ENCODE measurements at places on chromosomes 7 and 10.

- DNase-seq: no peak
Measured at GRCh38 chr7:132592231-132592920, 16.1 kb upstream of the PLXNA4 start.

DNA sequence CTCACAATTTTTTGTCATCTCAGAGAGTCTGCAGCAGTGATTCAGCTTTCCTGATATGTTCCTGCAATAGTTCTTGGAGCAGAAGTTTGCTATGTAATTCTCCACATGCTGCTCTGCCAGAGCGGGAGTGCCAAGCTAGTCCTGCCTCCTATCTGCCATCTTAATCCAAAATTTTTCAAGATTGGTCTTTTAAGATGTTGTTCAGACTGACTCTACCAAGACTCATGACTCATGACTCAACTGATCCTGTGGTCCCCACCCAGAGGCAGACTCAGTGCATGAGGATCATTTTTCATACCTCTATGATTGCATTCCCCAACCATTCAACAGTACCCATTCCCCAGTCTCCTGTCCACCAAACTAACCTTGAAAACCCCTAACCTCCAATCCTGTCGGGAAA lies 470.8 kb downstream of the INHBA start:
- DNase-seq: no peak

GRCh38 chr7:155355176-155355575 lies 57.5 kb downstream of the INSIG1 start:
- no peak for DNase-seq

GRCh38 chr10:33179067-33179466 lies 155.4 kb downstream of the NRP1 start:
- DNase-seq: no peak

GRCh38 chr7:150781103-150781502 lies 19.1 kb downstream of the TMEM176B start:
- no peak for DNase-seq

GRCh38 chr10:85789982-85790789 lies 576.4 kb downstream of the GRID1 start:
- DNase-seq: no peak

DNA sequence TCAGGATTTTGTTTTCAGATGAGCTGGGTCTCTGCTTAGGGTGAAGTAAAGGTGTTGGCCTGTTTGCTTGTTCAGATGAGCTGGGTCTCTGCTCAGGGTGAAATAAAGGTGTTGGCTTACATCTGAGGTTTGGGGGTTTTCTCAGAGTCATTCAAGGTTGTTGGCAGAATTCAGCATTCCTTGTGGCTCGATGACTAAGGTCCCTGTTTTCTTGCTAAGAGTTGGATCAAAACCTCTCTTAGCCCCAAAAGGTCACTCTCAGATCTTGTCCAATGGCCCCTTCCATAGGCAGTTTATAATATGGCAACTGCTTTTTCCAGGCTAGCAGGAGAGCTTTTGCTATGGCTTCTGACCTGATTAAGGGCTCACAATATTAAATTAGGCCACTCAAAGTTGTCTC lies 106.6 kb downstream of the ADAM22 start:
- DNase-seq: no peak

- DNase-seq: no peak
Measured at GRCh38 chr10:112826018-112826697, 123.9 kb upstream of the TCF7L2 start.

DNA sequence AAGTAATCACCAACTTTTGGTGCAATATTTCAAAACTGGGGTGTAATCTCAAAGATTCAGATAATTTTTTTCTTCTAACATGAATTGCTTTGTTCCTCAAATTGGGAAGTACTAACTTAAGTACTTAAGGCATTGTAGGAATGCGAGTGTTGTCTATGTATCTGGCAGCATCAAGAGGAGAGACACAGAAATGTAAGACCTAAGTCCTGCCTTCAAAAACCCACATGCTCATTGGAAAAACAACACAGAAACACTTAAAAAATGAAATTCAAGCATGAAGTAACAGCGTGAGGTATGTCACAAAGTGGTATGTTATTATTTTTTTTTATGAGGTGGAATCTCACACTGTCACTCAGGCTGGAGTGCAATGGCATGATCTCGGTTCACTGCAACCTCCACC lies 288.5 kb downstream of the ZEB1 start:
- DNase-seq: no peak

DNA sequence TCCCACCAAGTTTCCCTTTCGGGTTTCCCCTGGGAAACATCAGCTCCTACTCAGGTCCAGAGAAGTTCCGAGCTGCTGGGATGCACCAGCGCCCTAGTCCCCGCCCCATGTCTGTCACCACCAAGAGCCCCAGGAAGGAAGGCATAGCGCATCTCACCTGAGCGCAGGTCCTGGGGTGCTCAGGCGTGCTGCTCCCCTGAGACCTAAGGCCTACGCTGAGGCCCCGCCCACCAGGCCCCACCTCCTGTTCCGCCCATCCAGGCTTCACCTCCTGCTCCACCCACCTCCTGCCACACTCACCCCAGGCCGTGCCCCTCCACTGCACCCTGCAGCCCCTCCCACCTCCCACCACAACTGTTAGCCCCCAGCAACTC lies 1.2 kb upstream of the TFR2 start:
- DNase-seq: no peak

GRCh38 chr7:26155531-26156375 lies 3.8 kb downstream of the NFE2L3 start:
- no peak for DNase-seq

GRCh38 chr10:102595293-102595692 lies 49.0 kb upstream of the TRIM8 start:
- no peak for DNase-seq

DNA sequence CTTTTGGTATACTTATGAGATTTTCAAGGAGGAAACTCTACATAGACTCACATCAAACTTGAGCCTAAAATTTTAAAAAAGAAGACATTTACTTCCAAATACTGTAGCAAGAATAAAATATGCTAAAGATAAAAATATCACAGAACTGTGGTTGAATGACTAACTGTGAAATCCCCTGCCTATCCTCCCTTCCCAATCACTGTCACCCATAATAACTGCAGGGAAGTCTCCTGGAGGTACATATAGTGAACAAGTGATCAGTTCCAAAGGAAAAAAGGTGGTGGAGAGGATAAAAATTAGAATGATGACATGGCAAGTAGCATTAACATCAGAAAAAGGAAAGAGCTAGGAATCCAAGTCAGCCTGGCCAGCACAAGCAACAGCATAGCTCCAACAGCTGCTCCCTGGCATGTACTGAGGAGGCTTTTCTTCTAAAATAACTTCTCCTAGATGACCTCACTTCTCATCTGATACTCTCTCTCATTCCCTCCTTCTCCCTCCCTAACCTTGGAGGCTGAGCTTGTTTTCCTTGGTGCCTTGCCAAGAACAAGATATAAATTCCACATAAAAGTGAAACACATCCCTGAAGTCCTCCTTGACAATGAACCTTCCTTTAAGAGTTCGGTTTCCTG lies 124.0 kb downstream of the IQUB start:
- no peak for DNase-seq

DNA sequence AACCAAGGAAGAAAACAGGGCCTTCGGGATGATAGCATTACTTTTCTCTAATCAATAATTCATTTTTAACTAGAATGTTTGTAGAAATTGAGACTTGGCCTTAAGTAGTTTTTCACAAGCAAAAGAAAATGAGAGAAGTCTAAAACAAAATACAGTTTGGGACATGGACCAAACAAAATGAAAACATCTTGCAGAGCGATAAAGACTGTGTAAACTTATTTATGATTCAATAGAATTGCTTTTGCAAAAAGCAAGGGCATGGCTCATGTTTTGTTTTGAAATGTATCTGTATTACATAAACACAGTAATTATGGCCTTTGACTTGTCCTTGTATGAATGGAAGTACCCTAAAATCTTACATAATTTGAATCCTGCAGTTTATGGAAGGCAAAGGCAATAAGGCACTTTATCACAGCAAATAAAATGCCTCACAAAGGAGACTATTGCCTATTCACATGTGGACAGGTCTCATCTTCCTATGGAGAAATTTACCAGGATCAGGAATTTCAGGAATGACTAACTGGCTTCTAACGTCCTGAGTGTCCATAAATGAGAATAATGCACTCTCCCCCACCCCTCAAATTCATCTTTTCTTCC lies 295.2 kb downstream of the PTEN start:
- DNase-seq: no peak

Data from RWPE2 (cell line).